ENCODE measurements at places on chromosomes 4 and X.

DNA sequence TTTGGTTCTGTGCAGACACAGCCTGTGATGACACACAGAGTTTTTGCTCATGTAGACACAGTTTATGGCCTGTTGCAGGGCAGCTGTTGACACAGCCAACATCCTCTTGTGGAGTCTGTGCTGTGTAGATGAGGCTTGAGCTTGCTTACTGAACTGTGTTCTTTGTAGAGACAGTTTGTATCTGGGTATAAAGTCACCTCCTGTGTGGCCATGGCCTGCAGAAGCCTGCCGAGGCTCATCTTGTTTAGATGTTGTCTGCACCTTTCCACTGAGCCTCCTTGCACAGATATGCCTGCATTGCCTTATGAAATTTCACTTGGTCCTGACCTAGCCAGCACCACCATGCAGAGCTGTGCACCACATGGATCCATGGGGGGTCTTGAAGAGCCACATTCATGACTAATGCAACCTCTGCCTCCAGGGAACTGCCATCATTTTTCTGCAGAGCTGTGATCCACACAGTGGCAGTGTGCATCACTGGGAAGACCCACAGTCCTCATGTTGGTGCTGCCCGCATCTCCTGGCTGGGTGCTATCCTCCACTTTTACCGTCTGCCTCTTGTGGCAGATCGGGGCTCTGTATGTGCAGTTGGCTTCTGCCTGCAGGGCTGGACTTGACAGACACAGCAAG lies 198.0 kb upstream of the MAMLD1 start:
- no peak for DNase-seq

GRCh38 chr4:171130256-171130801 lies 682.9 kb upstream of the GALNTL6 start:
- DNase-seq = no peak

DNA sequence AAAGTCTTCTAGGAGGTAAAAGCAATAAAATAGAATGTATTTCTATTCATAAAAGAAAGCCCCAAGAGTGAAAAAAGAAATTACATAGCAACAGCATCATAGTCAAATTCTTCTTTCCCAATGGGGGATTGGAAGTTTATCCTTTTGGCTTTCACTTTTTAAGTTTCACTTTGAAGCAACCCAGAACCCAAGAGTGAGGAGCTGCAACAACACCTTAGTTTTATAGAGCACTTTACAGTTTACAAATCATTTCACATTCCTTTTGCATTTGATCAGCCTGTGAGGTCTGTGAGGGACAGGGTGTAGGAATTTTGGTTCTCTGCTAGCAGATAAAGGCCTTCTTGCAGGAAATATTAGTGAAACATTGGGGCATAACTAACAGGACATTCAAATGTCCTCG lies 112.0 kb upstream of the NDP start:
- DNase-seq = no peak

GRCh38 chr4:128658214-128658631 lies 151.3 kb upstream of the JADE1 start:
- no peak for DNase-seq

DNA sequence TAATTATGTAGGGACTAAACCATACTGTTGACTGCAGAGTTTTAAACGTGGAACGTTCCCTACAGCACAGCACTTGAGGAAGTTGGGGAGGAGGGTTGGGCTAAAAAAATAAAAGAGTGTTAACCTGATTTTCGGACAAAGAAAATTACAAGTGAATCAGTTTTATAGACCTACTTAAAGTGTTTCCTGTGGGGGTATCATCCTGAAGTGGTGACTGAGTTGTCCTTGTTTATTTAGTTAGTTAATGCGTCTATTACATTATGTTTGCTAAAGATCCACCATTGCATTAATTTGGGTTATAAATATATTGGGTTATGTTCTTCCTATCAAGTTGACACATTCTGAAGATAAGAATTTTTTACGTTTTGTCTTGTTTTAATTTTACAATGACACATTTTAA lies 14.7 kb downstream of the UNC5C start:
- DNase-seq = no peak

All from stimulated activated CD4-positive, alpha-beta T cell treated with anti-CD3 and anti-CD28 coated beads, Interleukin-12 subunit alpha, Interleukin-12 subunit beta, amount 100 ng/mL, for 4 hours (primary cell).